SK-N-SH (cell line): ENCODE measurements at places on chromosomes 6 and 20. TPM values are rescaled to one million over a fixed set of nuclear protein-coding genes. Genes with fewer than 3 reads are reported as not detected.

Gene KLC4
- polyA plus RNA-seq: 17.5 and 22.0 TPM in 2 replicates

Gene FAM209B
- not detected in 2 replicates for polyA plus RNA-seq

Gene GPR6
- not detected in 2 replicates for polyA plus RNA-seq

Gene PCSK2
- not detected in 2 replicates for polyA plus RNA-seq

Gene MATN4
- 0.13 and 0.16 TPM in 2 replicates for polyA plus RNA-seq

Gene PCK1
- not detected in 2 replicates for polyA plus RNA-seq

Gene ULBP3
- 4.6 and 4.9 TPM in 2 replicates for polyA plus RNA-seq

Gene CFB
- polyA plus RNA-seq: 42.1 and 64.4 TPM in 2 replicates

Gene STXBP5
- polyA plus RNA-seq: 9.9 and 12.0 TPM in 2 replicates

Gene HSPA12B
- polyA plus RNA-seq: 0.24 and 0.46 TPM in 2 replicates

Gene PPP1R3G
- 0.08 and 0.10 TPM in 2 replicates for polyA plus RNA-seq

Gene EPPIN
- not detected in 2 replicates for polyA plus RNA-seq

Gene SYCP2
- polyA plus RNA-seq: 0.71 and 0.76 TPM in 2 replicates

Gene GNAS-AS1
- 1.2 and 1.5 TPM in 2 replicates for polyA plus RNA-seq

Gene HLA-DRB5
- not detected in 2 replicates for polyA plus RNA-seq

Gene TBC1D7
- 25.2 and 27.5 TPM in 2 replicates for polyA plus RNA-seq

Gene BTN1A1
- polyA plus RNA-seq: not detected in 2 replicates

Gene ANGPT4
- polyA plus RNA-seq: not detected in 2 replicates

Gene STMND1
- not detected in 2 replicates for polyA plus RNA-seq

Gene C20orf204
- 0.16 and 0.21 TPM in 2 replicates for polyA plus RNA-seq

Gene NEU1
- polyA plus RNA-seq: 42.2 and 43.0 TPM in 2 replicates

Gene PRL
- not detected in 2 replicates for polyA plus RNA-seq

Gene CLDN20
- polyA plus RNA-seq: 0.07 TPM in 1 of 2 replicates, not detected in the other

Gene CNKSR3
- polyA plus RNA-seq: 1.6 TPM in 2 replicates

Gene TNF
- not detected in 2 replicates for polyA plus RNA-seq

Gene SAPCD1
- polyA plus RNA-seq: 5.9 and 6.3 TPM in 2 replicates

Gene TOMM6
- 493 and 565 TPM in 2 replicates for polyA plus RNA-seq

Gene RBPJL
- not detected in 2 replicates for polyA plus RNA-seq

Gene PRSS16
- polyA plus RNA-seq: 0.05 and 0.07 TPM in 2 replicates

Gene OR2H1
- not detected in 2 replicates for polyA plus RNA-seq

Gene IL17A
- polyA plus RNA-seq: not detected in 2 replicates

Gene MLIP
- polyA plus RNA-seq: 0.03 TPM in 1 of 2 replicates, not detected in the other

Gene BCAS1
- polyA plus RNA-seq: not detected in 2 replicates

Gene CDC5L
- polyA plus RNA-seq: 6.0 and 7.3 TPM in 2 replicates

Gene MEI4
- polyA plus RNA-seq: not detected in 2 replicates

Gene OPN5
- not detected in 2 replicates for polyA plus RNA-seq

Gene NFYA
- 6.8 and 9.7 TPM in 2 replicates for polyA plus RNA-seq

Gene PAX1
- polyA plus RNA-seq: not detected in 2 replicates

Gene CCM2L
- polyA plus RNA-seq: not detected in 2 replicates
